ENCODE measurements at places on chromosomes 16 and 17.

DNA sequence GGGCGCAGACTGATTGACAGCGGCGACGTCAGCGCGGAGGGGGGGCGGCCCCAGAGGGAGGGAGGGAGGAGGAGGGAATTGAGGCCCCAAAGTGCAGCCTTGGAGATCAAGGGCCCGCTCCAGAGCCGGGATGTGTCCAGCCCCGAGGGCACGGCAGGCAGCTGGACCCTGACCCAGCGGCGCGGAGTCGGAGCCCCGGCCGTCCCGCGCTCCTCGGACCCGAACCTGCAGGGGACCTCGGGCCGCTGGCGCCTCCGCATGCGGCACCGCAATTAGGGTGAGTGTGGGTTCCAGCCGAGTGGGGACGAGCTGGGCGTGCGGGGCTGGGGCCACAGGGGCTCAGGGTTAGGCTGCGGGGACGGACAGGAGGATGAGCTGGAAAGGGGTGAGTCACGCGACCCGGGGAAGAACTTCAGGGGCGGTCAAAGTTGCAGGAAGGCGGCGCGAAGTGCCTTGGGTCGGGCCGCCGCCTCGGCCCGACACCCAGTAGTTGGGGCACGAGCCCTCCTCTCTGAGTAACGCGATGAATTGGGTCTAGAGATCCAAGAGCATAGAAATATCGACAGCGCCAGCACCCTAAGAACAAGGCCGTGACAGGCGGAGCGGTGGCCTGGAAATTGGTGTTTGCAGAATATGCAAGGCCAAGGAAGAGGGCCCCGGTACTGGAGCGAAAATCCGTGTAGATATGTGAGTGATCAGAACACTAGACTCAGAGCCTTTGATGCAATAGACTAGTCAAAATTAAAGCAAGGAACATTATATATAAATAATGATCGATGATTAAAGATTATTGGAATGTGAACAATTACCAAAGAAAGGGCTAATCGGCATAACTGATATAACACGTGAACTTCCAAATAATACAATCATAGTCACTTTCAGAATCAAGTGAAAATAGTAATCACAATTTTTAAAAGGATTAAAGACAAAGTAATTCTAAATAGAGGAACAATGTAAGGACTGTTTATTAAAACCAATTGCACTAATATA, at the start of gene TBX4:
TSS of gene TBX4 (plus strand) at position 122 of the 990 bp plus-strand sequence. CDS start 4,069 bp downstream, outside the sequence.
- DNase-seq: no peak

DNA sequence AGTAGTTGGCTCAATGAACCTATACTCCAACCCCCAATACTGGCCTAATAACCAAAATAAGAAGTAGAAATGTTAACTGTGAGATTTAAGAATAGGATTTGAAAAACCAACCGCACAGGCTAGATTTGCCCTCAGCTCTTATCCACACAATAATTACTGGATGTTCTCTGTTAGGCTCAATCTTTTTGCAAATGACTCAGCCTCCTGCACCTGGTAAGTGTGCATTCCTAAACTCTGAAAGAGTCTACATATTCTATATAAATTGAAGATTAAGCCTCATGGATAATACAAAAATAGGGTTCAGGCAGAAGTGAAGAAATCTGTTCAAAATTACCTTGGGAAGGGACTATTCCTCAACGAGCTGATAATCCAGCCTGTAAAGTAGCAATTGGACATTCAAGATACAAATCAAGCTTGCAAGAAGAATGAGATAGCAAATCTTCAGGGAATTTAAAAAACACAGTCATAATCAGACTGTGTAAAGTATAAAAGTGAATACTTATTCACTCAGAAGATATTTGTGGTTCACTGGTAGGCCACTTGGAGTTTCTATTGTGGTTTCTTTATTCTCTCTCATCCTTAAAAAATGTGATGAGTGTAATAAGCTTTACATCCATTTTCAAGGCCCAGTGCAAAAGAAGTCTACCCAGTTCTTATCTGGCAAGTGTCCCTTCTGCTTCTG, 931.9 kb upstream of the SOX9 start:
- no peak for DNase-seq

- no peak for DNase-seq
Observed at GRCh38 chr17:81287741-81288430, 7.2 kb downstream of the SLC38A10 start.

GRCh38 chr17:76281573-76282371, 16.6 kb downstream of the UBALD2 start:
- DNase-seq: no peak

DNA sequence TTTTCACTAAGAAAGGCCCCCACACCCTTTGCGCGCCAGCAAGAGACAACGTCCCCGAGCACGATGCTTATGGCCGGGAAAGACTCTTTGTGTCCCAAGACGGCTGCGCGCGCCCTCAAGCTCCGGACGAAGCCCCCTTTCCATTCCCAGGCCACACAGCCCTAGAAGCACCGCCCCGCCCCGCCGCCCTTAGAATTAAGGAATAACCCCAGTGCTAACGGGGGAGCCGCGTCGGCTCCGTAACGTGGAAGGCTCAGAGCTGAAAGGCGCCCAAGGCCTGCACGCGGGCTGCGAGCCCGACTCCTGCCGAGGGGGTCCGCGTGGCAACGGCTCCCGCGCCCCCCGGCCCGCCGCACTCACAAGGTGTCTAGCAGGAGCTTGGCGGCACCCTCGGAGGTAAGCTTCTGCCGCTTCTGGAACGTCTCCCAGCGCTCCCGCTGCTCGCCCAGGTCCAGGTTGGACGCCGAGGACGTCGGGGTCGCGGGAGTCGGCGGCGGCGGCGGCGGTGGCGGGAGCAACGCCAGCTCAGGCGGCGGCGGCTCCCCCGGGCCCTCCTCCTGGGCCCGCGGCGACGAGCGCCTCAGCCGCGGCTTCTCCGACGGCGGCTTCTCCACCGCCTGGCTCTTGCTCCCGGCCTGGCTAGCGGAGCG, 477 bp downstream of the CENPV start:
- no peak for DNase-seq

- DNase-seq: peak; percentile 68
Observed at GRCh38 chr16:67666559-67667452, at the start of the genes C16orf86 and ENKD1. TSS of gene C16orf86 (plus strand) at chr16:67666814. CDS start at chr16:67666971, 157 bp downstream. TSS of gene ENKD1 (minus strand) at chr16:67666750. CDS start at chr16:67666442, 308 bp downstream.

DNA sequence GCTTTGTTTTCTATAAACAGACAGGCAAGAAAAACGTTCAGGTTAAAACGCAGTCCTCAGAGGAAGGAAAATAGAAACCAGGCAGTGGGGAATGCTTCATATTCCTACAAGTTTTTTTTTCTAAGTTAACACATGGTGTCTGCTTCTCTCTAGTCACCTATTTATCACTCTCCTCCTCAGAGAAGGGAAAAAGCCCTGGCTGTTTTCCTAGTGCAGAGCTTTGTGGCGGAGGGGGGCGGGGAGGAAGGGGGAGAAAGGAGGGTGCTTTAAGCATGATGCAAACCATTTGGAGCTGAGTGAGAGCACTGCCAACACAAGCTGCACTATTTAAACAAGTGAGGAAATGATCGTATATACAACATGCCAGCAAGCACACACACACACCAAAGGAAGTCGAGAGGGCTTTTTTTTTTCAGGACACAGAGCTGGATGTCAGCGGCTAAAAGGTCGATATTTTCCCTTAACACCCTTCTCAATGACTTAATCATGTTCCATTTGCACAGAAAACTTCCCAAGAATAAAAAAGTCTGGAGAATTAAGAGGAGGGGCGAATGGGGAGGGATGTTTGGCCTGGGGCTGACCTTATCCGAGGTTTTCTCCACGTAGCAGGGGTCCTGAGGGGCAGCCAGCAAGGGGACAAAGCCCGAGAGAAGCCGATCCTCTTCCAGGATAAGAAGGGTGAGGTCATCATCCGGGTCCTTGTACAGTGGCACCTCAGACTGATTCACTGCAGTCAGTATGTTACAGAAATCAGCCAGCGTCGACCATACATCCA, 117.4 kb downstream of the HIC1 start:
- no peak for DNase-seq

DNA sequence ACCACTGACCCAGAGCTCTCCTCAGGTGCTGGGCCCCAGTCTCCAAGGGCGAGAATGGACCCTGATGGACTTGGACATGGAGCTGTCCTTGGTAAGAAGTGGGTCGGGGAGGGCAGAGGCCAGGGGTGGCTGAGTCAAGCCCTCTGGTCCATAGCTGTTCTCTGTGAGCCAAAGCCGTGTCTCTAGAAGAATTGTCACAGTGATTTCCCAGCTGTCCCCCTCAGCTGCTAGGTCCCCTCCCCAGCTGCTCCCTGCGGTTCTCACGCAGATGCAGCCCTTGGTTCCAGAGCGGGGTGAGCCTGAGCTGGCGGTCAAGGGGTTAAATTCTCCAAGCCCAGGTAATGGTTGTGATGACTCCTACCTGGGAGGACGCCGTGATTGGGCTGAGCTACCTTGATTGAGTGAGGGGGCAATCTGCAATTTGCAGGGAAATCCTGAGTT, 1.3 kb upstream of the NOL3 start:
- DNase-seq: no peak

GRCh38 chr17:50263331-50264262, 10.7 kb upstream of the TMEM92 start:
- DNase-seq: no peak

- DNase-seq: no peak
Observed at GRCh38 chr16:84930298-84931106, 80.8 kb downstream of the ZDHHC7 start.

GRCh38 chr17:64472564-64472963, 23.6 kb downstream of the MILR1 start:
- peak; percentile 11 for DNase-seq

- no peak for DNase-seq
Observed at GRCh38 chr16:12366313-12366712, 389.8 kb downstream of the SNX29 start.

GRCh38 chr17:72342061-72342460, 221.2 kb downstream of the SOX9 start:
- no peak for DNase-seq

DNA sequence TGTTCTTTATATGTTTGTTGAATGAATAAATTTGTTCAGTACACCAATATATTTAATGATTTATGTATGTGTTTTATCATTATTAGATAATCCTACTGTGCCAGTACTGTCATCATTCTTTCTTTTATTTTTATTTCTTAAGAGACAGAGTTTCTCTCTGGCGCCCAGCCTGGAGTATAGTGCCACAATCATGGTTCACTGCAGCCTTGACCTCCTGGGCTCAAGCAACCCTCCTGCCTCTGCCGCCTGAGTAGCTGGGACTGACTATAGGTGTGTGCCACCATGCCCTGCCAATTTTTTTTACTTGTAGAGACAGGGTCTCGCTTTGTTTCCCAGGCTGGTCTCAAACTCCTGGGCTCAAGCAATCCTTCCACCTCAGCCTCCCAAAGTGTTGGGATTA, 41.8 kb downstream of the PAFAH1B1 start:
- DNase-seq: no peak

DNA sequence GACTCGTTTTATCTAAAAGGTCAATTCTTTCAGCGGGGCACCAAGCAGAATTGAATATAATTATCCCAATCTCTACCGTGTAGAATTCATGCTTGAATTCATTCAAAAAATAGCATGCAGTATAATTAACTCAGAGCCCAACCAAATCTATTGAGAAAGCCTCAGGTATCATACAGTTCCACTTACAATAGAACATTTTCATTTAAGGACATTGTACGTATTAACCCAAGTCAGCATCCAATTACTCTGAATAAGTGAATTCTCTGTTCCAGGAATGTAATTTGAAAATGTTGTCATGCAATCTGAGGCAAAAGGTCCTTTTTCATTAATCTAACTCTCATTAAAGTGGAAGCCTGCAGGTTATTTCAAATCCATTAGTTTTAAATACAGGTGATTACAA, 78.5 kb downstream of the SALL1 start:
- DNase-seq: no peak

DNA sequence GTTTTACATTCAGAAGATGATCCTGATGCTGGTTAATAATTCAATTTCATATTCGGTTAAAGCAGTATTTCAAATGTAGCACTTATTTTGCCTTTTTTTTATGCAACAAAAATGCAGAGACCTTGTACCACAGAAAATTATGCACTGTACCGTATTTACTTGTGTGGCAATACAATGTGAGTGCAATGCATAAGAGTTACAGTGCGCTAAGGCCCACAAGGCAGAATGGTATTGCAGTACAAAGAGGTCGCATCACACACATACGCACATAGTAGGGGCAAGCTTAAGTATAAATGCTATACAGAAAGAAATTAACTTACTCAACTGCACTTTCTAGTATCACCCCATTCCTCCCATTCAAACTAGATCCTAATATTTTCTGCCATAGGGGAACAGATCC, 103.0 kb downstream of the SYCE1L start:
- no peak for DNase-seq

GRCh38 chr16:48542020-48542473, 67.9 kb downstream of the N4BP1 start:
- peak; percentile 46 for DNase-seq

- DNase-seq: no peak
Observed at GRCh38 chr16:22648941-22649340, 138.2 kb downstream of the NPIPB5 start.

- DNase-seq: no peak
Observed at GRCh38 chr16:30808146-30808545, 21.1 kb upstream of the ZNF629 start.

- DNase-seq: peak; percentile 82
Observed at GRCh38 chr16:88527186-88527936, 42.8 kb upstream of the ZC3H18 start.

DNA sequence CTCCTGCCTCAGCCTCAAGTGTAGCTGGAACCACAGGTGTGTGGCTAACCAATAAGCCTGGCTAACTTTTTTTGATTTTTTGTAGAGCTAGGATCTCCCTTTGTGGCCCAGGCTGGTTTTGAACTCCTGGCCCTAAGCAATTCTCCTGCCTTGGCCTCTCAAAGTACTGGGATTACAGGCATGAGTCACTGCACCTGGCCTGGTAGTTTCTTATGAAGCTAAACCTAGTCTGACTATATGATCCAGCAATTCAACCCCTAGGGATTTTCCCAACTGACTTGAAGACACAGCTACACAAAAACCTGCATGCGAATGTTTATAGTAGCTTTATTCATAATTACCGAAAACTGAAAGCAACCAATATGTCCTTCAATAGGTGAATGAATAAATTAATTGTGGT, 176.2 kb upstream of the IRX3 start:
- no peak for DNase-seq

DNA sequence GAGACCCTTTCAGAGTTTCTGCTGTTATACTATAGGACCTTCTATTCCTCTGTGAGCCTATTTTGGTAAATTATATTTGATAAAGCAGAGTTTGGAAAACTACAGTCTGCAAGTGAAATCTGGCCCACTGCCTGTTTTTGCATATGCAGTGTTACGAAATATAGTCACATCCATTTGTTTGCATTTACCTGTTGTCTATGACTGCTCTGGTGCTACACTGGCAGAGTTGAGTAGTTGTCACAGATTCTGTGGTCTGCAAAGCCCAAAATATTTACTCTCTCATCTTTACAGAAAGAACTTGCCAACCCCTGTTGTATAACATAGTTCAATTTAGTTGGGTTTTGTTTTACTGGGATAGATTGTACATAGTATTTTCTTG, 42.3 kb downstream of the TNRC6A start:
- DNase-seq: no peak

Measured in HT-29 (cell line).